GM10248 (cell line): ENCODE measurements at places on chromosomes 4 and X.

- DNase-seq: no peak
Observed at GRCh38 chrX:150303386-150304097, 59.6 kb upstream of the MAMLD1 start.

GRCh38 chr4:150145090-150145945 is 67.1 kb downstream of the DCLK2 start:
- DNase-seq: no peak

- DNase-seq: no peak
Observed at GRCh38 chrX:102498732-102499131, 17.8 kb downstream of the TMSB15A start.

GRCh38 chr4:184293552-184293951 is 75.9 kb upstream of the ENPP6 start:
- no peak for DNase-seq

DNA sequence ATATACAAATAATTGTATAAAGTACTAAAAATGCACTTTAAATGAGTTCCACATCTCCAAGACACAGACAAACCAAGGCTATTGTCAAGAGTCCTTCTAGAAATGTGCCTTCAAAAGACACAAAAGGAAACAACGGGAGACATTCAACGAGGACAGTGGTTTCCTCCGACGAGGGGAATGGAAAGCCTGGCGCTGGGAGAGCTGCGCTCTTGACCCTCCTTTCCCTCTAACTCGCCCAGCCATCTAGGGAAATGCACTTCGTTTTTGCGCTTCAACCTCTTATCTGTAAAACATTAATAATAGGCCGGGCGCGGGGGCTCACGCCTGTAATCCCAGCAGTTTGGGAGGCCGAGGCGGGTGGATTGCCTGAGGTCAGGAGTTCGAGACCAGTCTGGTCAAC is 37.0 kb downstream of the ZFP42 start:
- DNase-seq: no peak

DNA sequence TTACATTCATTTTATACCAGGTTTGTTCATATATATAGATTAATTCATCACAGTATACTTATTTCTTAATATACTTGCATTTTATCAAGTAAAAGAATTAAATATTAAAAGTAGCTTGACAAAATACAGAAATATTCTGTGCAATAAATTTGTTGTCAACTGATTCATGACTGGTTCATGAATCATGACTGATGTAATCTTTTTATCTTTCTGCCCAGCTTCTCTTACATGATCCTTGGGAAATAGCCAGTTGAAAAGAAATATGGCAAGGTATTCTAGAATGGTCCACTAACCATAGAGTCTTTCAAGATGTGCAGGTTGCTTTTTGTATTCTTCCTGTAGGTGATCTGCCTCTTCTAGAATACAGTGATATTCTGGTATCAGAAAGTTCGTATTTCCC is 4.2 kb upstream of the CCNA2 start:
- DNase-seq: no peak

GRCh38 chrX:13742397-13743176 is 8.0 kb downstream of the OFD1 start:
- peak; percentile 60 for DNase-seq

GRCh38 chrX:12951595-12951975 is 23.3 kb upstream of the TMSB4X start:
- DNase-seq: no peak

DNA sequence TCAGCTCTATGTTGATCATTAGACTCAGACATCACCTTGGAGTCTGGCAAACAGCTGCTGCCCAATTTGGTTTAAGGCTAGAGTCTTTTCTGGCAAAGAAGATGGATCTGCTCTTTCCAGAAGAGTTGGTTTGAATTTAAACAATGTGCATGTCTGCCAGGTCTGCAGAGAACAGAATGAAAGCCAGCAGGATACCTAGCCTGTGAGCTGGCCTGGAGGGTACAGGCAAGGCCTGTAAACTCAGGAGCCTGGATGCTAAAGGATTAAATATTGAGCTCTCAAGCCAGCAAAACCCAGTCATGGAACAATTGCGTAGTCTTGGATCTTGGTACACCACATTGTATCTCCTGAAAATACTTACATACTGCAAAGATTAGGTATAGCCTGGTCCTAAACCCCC is 15.6 kb upstream of the PDLIM3 start:
- DNase-seq: no peak

DNA sequence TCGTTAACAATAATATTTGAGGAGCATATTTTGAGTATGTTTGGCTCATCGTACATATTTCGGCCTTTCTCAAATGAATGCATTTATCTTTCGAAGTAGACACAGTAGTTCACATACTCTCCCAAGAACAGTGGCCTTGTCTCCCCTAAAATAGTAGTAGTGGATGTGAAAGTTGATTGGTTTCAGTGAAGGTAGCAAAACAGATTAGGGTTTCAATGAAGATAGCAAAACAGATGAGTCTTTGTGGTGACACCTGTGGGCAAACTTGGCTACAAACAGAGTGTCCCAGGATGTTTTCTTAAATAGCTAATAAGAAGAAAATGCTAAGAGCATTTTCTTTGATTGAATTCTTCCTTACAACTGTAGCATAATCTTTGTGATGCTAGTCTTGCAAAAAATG is 67.0 kb downstream of the USP9X start:
- peak; percentile 11 for DNase-seq

DNA sequence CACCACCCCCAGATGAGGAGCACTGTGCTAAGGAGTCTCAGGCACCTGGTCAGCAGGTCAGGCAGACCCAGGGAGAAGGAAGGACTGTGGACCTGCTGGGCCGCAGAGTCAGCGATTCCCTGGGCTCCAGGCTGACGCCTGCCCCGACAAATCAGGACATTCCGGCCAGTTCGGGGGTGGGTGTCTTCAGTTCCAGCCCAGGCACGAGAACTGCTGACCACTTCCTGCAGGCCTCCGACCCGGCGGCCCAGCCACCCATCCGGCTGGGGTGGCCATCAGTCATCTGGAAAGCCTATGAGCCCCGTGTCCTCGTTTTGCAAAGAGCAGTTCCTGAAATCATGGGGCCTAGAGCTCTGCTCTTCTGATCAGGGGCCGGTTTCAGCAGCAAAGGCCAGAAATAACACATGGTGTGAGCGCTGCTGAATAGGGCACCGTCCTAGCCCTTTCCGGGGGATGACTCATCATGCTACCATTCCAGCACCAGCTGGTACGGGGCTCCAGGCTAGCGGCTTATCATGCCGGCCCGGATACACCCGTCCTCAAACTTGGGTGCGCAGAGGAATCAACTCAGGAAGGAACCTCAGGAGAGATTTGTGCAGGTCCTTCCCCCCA is 7.8 kb upstream of the SH3TC1 start:
- no peak for DNase-seq

DNA sequence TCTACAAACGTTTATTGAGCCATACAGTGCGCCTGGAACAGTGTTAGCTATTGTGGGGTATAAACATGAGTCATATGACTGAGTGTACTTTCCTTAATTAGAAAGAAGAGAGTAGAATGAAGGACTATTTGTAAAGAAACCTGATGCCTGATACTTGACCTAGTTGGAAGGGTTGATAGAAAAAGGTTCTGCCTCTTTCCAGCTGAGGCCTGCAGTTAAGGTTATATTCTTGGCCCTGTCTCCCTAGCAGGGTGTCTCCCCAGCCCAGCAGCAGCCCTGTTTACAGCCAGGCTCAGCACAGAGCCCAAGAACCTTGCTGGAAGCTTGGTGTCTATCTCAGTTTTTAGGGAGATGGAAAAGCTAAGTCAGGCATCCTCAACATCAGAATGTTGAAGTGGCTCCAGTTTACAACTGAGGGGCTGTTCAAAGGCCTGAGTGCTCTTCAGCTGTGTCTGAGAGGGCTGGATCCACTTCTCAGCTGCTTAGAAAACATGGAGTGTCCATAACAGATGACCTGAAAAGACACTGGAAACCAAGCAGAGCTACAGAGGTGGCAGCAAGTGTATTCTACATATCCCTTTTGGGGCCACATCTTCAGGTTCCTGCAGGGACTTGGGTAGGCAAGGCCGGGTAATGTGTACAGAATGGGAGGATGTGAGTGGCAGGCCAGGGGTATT is 21.6 kb downstream of the NYX start:
- no peak for DNase-seq

DNA sequence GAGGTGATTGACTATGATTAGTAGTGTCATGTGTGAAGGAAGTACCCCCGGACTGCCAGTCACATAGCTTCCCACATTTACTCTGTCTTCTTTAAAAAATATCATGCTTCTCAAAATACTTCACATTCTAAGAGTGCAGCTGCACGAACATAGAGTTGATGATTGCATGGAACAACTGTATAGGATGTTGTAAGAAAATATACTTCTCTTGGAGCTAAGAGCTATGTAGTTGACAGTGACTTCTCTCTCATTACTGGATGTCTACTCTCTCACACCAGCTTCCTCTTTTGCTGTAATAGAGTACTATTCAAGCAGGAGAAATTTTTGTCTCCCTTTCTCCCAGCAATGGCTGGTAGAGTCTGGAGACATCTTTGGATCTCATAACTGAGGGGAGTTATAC is 99.4 kb upstream of the PUDP start:
- no peak for DNase-seq

- no peak for DNase-seq
Observed at GRCh38 chrX:63513825-63514568, 162.9 kb upstream of the SPIN4 start.

DNA sequence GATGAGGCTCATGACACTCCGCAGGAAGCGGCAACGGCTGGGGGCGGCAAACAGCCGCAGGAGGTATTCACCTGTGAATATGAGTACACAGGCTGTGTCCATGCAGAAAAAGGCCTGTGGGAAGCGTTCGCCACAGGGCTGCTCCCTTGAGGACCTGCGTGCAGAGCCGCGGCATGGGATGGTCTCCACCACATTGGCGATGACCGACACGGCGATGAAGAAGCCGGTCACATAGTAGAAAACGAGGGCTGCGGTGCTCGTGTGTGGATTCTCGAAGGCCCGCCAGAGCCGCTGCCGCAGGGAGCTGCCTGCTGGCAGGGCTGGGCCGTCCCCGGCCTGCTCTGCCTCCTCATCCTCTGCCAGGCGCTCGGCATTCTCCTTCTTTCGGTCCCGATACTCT is 2.2 kb downstream of the KCND1 start:
- DNase-seq: no peak

DNA sequence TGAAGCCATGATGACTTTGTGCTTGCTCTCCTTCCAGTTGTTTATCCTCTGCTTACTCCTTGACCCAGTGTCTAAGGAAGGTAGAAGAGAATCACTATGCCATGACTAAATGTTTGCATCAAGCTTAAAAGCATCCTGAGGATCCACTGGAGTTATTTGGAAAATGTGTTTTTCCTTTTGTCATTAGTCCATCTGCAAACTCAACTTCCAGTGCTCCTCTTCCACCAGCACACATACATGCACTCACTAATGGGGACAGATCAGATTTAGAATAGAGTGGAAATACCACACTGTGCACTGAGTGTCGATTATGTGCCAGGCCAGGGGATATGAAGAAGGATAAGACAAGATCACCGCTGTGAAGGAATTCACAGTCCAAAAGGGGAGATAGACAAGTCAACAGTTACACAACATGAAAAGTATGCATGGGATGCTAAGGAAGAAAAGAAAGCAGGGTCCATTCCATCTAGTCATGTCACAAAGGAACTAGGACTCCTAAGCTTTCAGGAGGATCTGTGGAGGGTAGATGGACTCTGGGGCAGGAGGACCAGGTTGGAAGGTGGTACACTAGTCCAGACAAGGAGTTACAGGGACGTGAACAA is 1.9 kb downstream of the OCIAD2 start:
- DNase-seq: no peak

DNA sequence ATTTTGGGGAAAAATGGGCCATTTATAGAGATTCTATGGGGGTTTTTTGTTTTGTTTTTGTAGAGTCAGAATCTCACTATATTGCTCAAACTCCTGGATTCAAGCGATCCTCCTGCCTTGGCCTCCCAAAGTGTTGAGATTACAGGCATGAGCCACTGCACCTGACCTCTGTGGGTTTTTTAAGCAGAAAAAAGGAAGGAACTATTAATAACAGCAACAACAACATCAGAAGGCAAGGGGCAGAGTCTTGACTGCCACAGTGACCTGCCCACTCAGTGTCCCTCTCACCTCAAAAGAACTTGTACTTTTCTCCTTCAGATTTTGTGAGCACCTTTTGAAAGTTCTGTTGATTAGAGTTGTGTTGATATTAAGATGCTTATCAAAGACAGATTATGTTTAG is 48.1 kb downstream of the FNIP2 start:
- no peak for DNase-seq

DNA sequence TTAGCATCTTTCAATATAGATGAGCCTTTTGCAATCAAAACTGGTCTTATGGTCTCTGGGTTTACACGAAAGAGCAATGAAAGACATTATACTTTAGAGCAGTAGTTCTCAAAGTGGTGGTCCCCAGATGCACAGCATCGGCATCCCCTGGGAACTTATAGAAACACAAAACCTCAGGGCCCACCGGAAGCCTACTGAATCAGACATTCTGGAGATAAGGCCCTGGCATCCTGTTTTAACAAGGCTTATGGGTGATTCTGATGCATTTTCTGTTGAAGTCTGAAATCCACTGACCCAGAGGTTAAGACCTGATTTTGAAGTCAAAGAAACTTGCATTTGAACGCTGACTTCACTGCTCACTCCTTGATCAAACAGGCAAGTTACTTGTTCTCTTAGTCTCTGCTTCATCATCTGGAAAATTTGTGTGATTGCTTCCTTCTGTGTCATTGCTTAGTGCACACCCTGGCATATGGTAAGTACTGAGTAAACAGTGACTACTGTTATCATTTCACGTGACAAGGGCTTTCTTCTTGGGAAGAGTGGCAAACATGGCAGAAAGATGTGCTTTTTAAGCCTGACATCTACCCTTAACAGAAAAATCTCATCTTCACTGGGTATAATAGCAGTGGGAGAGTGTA is 14.5 kb downstream of the CHRNA9 start:
- DNase-seq: no peak

GRCh38 chr4:136636155-136636554 is 896.1 kb downstream of the PCDH18 start:
- no peak for DNase-seq

DNA sequence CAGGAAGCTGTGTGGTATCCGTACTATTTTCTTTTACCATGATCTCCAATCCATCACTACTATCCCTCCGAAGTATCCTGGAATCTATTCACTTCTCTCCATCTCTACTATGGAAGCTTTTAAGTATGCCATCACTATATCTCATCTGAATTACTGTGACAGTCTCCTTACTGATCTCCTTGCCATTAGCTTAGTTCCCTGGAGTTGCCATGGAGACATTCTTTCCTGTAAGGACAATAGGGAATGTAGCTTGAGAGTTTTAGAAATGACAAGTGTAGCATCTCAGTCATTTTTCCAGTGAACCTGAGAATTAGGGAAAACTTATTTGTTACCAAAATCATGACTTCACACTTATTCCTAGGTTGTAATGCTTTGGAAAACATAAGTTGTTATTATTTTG is 86.3 kb downstream of the HPGD start:
- DNase-seq: no peak
